ENCODE measurements at places on chromosomes 4 and X.

GRCh38 chrX:64230123-64230970 is at the start of gene ASB12:
Gene ASB12 (minus strand): TSS chrX:64230607. CDS start chrX:64225650, 4,957 bp downstream.
- H3K27ac ChIP-seq = no peak within 1 kb of the TSS
- no peak within 1 kb of the TSS for H3K4me3 ChIP-seq
- H3K4me1 ChIP-seq = no peaks in the 10 kb centered on the region
- H3K36me3 ChIP-seq = no peaks in the 10 kb centered on the region

DNA sequence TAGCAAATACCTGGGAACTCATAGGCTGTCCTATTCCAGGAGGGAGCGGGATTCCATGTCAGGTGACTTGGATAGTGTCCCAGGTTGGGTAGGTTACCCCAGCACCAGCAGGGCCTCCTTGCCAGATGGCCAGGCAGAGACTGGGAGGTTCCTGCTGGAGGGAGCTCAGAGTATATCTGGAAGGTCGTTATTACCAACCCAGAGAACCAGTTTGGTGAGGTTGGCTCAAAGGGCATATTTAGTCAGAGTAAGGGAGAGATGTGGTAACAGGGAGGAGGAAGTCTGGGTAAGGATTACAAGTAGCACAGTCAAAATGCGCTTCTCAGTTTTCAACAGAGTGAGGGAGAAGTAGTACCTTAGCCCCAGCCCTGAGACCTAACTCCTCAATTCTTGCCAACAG is 53.3 kb upstream of the LNX1 start:
- no peak overlapping the region for H3K4me3 ChIP-seq
- H3K27me3 ChIP-seq = no peaks in the 10 kb centered on the region

- no peak within 1 kb of the TSS for H3K27ac ChIP-seq
- no peaks in the 10 kb centered on the region for H3K4me1 ChIP-seq
- no peaks in the 10 kb centered on the region for H3K27me3 ChIP-seq
- no peaks in the 10 kb centered on the region for H3K36me3 ChIP-seq
- peak; percentile 36 for DNase-seq
Observed at GRCh38 chrX:73214426-73215094, at the start of gene NAP1L2. Gene NAP1L2 (minus strand): TSS chrX:73214851. CDS start chrX:73214492, 359 bp downstream.

- no peaks in the 10 kb centered on the region for H3K4me1 ChIP-seq
- H3K36me3 ChIP-seq = no peaks in the 10 kb centered on the region
- no peak for DNase-seq
- H3K27ac ChIP-seq = no peak overlapping the region
- no peaks in the 10 kb centered on the region for H3K27me3 ChIP-seq
Observed at GRCh38 chr4:20356565-20356964, 104.9 kb downstream of the SLIT2 start.

DNA sequence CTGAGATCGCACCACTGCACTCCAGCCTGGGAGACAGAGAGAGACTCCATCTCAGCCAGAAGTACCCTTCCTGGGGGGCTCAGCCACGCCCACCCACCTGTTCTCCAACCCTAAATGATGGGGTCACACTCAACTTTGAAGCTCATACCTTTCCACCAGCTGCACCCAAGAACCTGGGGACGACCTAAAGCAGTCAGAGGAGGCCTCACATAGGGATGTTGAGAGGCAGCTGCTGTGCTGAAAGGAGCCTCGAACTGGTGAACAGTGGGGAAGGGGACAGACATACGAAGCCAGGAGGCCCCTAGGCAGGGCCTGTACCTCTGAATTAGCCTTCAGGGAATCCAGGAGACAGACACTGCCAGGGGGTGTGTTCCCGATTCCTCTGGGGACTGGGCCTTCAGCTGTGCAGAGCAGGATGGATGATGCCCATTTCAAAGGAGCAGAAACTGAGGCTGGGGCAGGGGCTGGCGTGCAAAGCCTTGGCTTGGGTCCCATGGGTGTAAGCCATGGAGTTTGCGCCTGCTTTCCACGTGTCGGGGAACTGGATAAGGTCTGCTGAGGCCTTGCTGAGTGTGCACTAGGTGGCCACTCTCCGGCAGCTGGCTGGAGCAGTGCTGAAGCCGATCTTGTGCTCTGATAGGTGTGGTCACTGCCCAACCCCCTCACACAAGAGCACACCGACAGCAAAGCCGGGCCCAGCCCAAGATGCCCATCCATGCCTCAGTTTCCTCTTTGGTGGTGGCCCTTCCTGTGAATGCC is 130.8 kb downstream of the CPZ start:
- peak; percentile 20 for DNase-seq
- no peaks in the 10 kb centered on the region for H3K4me1 ChIP-seq
- H3K36me3 ChIP-seq = no peaks in the 10 kb centered on the region
- H3K27me3 ChIP-seq = peaks cover 33% of the 10 kb centered on the region
- H3K27ac ChIP-seq = no peak overlapping the region
- H3K4me3 ChIP-seq = no peak overlapping the region

GRCh38 chrX:104679175-104679574 is 113.2 kb downstream of the IL1RAPL2 start:
- H3K4me1 ChIP-seq = no peaks in the 10 kb centered on the region
- H3K27me3 ChIP-seq = no peaks in the 10 kb centered on the region
- DNase-seq = no peak
- no peak overlapping the region for H3K27ac ChIP-seq
- no peaks in the 10 kb centered on the region for H3K36me3 ChIP-seq

DNA sequence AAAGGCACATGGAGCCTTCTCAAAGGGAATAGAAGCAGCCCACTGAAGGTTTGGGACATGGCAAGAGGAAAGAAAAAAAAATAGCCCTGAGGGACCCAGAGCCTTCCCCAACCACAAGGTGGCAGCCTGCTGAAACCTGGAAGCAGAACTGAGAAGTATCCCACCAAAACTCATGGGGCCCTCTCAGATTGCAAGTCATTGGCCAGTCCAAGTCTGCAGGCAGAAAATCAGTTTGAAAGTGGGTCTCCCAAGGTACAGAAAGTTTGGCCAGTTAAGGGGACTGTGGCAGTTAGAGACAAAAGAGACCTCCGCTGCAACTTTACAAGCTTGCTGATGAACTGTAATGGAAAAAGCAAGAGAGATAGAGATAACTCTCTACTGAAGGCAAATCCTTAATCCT is 155.8 kb downstream of the ANTXR2 start:
- H3K4me1 ChIP-seq = no peaks in the 10 kb centered on the region
- H3K36me3 ChIP-seq = no peaks in the 10 kb centered on the region
- no peak overlapping the region for H3K27ac ChIP-seq
- no peak for DNase-seq
- no peak overlapping the region for H3K4me3 ChIP-seq

- H3K36me3 ChIP-seq = no peaks in the 10 kb centered on the region
- no peaks in the 10 kb centered on the region for H3K4me1 ChIP-seq
- no peak overlapping the region for H3K4me3 ChIP-seq
- H3K27ac ChIP-seq = no peak overlapping the region
- no peaks in the 10 kb centered on the region for H3K27me3 ChIP-seq
- DNase-seq = no peak
Observed at GRCh38 chrX:13535376-13536165, 33.8 kb upstream of the EGFL6 start.

DNA sequence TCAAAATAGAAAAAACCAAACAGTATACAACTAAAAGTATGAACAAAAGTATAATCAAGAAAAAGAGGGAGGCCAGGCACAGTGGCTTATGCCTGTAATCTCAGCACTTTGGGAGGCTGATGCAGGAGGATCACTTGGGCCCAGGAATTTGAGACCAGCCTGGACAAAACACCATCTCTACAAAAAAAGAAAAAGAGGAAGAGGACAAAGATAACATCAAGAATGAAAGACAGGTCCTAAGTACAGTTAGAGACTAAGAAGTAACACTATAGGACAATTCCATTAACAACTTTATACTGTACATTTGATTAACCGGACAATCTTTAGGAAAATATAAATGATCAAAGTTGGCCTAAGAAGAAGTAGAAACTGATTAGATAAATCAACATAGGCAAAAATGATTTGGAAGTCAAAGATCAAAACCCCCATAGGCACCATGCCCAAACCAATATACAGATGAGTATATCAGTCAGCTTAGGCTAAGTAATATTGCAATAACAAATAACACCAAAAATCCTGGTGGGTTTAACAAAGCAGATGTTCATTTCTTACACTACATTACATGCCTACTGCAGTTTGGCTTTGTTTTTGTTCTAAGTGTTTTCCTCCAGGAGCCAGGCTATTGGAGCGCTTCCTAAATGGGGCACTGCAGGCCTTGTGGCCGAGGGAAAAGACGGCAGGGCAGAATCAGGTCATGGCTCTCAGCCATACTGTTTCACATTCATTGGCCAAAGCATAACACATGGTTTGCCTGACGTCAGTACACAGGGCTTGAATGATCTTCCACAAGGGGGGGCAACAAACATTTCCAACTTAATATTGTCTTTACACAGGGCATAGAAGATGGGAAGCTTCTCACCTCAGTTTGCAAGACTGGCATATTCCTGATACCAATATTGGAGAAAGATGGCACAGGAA is 42.2 kb upstream of the HGFAC start:
- peaks cover 4% of the 10 kb centered on the region for H3K36me3 ChIP-seq
- no peak overlapping the region for H3K27ac ChIP-seq
- no peak overlapping the region for H3K4me3 ChIP-seq
- DNase-seq = no peak
- peaks cover 16% of the 10 kb centered on the region for H3K4me1 ChIP-seq

- H3K36me3 ChIP-seq = no peaks in the 10 kb centered on the region
- H3K4me1 ChIP-seq = no peaks in the 10 kb centered on the region
- H3K27ac ChIP-seq = no peak overlapping the region
- DNase-seq = no peak
- no peaks in the 10 kb centered on the region for H3K27me3 ChIP-seq
Observed at GRCh38 chr4:2981256-2981819, 18.0 kb downstream of the GRK4 start.
